ENCODE measurements at places on chromosomes 12 and 14. TPM values are rescaled to one million over a fixed set of nuclear protein-coding genes. Genes with fewer than 3 reads are reported as not detected.

ESR2 gene
- 1.00 TPM for total RNA-seq

TAS2R30 gene
- total RNA-seq, result 6.7 TPM

SLC6A15 gene
- total RNA-seq, result 2.5 TPM

LMNTD1 gene
- not detected for total RNA-seq

LYZ gene
- 282 TPM for total RNA-seq

LRTM2 gene
- not detected for total RNA-seq

SPTB gene
- total RNA-seq, result 1.1 TPM

DNA sequence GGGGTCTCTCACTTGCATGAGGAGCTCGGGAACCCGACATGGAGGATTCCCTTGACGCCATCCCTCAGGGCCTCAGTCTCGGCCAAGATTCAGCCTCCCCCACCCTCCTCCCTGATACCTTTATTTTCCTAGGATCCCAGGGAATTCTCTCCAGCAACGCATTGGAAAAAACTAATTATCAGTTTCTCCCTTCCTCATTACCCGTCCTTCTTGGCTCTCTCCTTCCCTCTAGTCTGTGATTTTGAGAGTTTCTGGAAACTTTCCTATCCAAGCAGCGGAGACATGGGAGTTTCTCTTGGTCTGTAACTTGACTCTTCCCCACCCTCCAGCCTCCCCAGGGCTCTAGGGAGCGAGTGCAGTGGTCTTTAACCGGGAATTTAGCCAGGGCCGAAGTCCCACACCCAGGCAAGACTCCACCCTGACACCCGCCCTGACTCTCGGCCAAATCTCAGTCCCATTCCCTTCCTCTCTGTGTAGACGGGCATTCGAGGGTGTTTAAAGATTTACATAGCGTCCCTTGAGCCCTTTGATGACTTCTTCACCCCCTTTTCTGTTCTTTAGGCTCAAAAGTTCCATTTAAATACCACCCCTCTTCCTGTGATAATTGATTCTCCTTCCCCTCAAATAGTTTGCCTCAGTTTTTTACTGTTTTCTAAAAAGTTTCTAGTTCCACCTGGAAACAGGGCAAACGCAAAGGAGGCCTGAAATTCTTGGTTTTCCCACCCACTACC lies 6.7 kb downstream of the HOXC5 start:
- H3K4me1 ChIP-seq, result peaks cover 8% of the 10 kb centered on the region
- peaks cover 81% of the 10 kb centered on the region for H3K27me3 ChIP-seq
- no peaks in the 10 kb centered on the region for H3K36me3 ChIP-seq

DNA sequence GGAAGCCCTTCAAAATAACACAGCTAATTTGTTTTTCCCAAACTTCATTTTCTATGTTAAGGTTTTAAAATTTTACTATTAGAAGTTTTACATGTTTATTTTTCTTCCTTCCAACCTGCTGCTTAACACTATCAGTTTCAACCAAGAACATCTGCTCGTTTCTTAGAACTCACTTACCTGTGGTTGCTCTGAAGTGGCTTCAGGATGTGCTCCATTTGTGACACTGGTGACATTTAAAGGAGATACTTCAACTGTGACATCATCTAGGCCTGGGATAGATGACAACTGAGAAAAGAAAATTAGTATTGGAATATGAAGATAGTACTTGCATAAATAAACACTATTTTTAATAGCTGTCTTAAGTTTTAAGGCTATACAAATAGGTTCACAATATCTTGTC lies 17.9 kb downstream of the WASHC3 start:
- H3K36me3 ChIP-seq, result no peaks in the 10 kb centered on the region
- no peak overlapping the region for H3K27ac ChIP-seq
- no peaks in the 10 kb centered on the region for H3K4me1 ChIP-seq
- no peaks in the 10 kb centered on the region for H3K27me3 ChIP-seq
- no peak overlapping the region for H3K4me3 ChIP-seq

DNA sequence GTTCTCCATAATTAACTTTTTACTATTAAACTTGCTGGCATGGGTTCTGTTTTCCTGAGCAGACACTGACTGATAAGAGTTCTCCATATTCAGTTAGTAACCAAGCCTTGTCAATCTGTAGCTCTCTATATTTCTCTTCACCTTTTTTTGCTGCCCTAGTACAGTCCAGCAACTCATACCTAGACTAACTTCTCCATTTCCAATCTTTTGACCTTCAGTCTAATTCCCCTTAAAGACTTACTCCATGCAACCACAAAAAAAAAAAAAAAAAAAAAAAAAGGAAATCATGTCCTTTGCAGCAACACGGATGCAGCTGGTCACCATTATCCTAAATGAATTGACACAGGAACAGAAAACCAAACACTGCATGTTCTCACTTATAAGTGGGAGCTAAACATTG lies 125.7 kb upstream of the KRAS start:
- H3K4me1 ChIP-seq, result no peaks in the 10 kb centered on the region
- H3K27ac ChIP-seq, result no peak overlapping the region
- no peaks in the 10 kb centered on the region for H3K27me3 ChIP-seq
- H3K36me3 ChIP-seq, result no peaks in the 10 kb centered on the region
- no peak for DNase-seq

GRCh38 chr12:89991807-89992590 lies 283.4 kb upstream of the ATP2B1 start:
- H3K4me3 ChIP-seq, result no peak overlapping the region
- H3K4me1 ChIP-seq, result peaks cover 8% of the 10 kb centered on the region
- no peaks in the 10 kb centered on the region for H3K27me3 ChIP-seq
- DNase-seq, result no peak

DNA sequence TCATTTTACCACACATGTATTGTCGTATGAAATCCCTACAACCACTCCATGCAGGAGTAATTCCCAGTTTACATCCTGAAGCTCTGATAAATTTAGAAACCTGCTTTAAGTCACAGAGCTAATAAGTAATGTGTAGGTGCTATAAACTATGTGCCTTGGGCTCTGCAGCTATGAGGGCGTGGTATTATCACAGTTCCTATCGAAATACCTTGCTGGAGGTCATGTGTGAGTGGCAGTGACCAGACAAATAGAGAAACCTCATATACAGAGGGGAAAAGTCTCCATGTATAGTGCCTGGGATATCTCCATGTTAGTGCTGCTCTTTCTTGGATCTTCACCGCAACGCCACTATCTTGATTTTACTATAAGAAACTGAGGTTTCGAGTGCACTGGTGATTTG lies 883 bp upstream of the TBC1D15 start:
- DNase-seq, result no peak
- H3K27me3 ChIP-seq, result no peaks in the 10 kb centered on the region
- no peak overlapping the region for H3K4me3 ChIP-seq
- H3K4me1 ChIP-seq, result peaks cover 9% of the 10 kb centered on the region
- peak overlapping the region; percentile 98 for H3K27ac ChIP-seq

DNA sequence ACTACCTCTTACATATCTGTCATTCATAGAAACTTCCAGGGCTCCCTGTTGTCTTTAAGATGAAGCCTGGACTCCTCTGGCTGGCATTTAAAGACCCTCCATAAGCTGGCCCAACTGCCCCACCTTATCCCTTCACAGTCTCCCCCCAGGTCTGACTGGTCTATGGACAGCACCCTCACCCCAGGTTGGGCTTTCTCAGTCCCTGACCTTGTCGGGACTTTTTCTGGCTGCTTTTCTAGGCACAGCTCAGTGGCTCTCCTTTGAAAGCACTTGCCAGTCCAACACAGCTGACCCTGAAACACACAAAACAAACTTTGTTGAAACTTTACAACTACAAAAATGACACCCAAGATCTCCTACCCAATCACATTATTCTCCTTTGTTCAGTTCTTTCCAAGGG lies 13.9 kb upstream of the MYH7 start:
- H3K4me3 ChIP-seq, result no peak overlapping the region
- H3K27ac ChIP-seq, result no peak overlapping the region
- no peak for DNase-seq
- peaks cover 20% of the 10 kb centered on the region for H3K4me1 ChIP-seq
- no peaks in the 10 kb centered on the region for H3K36me3 ChIP-seq
- no peaks in the 10 kb centered on the region for H3K27me3 ChIP-seq

DNA sequence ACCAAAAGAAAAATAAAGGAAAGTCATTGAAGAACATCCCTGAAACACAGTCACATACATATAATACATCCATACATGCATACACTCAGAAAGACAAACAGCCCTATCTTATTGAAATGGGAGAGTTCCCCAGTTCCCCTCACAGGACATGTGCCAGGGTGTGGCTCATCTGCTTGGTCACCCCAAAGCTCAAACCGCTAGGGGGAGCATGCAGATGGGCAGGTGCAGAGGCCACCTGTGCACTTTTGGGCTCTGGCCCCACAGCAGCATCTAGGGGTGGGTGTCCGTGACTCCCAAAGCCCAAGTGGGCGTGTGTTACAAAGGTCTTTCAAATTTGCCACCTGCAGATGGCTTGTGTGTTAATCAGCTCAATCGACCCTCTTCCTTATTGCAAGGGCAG lies 75.2 kb downstream of the CMAS start:
- no peak overlapping the region for H3K27ac ChIP-seq
- peaks cover 3% of the 10 kb centered on the region for H3K27me3 ChIP-seq
- H3K36me3 ChIP-seq, result no peaks in the 10 kb centered on the region

DNA sequence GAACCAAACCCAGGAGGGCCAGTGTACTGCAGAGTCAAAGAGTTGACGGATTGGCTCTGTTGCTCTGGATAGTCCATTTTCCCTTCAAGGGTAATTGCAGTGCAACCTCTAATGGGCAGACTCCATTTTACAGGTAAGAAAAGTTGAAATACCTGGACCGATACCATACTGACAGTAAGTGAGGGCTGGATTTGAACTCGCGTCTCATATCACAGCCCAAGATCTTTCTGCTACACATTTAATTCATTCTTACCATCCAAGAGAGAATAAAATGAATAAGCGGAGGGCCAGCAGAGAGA lies 356 bp upstream of the ZC3H14 start:
- H3K4me1 ChIP-seq, result peaks cover 13% of the 10 kb centered on the region
- H3K27ac ChIP-seq, result no peak overlapping the region
- no peaks in the 10 kb centered on the region for H3K36me3 ChIP-seq
- no peak for DNase-seq
- peak overlapping the region; percentile 82 for H3K4me3 ChIP-seq
- no peaks in the 10 kb centered on the region for H3K27me3 ChIP-seq

DNA sequence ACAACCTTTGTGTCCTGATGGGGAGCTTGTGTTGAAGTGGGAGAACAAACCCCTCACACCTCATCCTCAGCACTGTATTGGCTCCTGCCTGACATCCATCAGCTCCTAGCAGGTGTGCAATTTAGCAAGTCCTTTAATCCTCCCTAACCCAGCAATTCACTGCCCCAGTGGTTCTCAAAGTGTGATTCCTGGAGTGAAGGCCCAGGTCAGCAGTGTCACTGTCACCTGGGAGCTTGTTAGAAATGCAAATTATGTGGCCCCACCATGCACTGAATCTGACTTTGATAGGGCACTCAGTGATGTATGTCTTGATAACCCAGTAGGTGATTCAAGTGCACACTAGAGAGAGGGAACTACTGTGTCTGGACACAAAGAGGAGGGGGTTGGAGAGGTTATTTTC lies 133.6 kb downstream of the FGD4 start:
- peak overlapping the region; percentile 51 for H3K27ac ChIP-seq
- no peaks in the 10 kb centered on the region for H3K27me3 ChIP-seq
- H3K4me1 ChIP-seq, result peaks cover 23% of the 10 kb centered on the region
- H3K4me3 ChIP-seq, result no peak overlapping the region
- no peaks in the 10 kb centered on the region for H3K36me3 ChIP-seq

DNA sequence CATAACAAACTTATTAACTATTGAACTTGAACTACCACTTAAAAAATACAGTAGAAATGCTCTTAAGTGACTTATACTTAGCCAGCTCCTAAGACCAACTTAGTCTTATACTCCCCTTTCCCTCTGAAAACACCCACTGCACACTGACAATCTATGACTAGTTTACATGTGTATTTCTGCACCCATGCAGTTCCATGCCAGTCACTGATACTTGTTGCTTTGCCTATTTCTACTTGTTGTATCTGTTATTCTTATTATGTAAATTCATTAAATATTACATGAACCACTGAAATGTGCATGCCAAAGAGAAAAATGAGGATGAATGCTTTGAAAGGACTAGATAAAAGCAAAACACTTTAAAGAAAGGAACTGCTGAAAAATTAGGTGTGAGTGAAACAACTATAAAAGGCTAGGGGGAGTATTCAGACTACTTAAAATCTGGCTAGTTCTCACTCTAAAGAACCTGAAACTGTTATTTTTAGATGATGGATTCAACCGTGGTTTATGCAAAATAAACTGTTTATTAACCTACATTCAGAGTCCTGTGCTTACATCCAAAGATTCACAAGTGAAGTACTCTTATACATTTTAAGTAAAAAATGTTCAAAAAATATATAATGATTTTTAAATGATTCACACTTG lies 74.7 kb downstream of the RPS6KA5 start:
- H3K36me3 ChIP-seq, result no peaks in the 10 kb centered on the region
- H3K27ac ChIP-seq, result no peak overlapping the region

DNA sequence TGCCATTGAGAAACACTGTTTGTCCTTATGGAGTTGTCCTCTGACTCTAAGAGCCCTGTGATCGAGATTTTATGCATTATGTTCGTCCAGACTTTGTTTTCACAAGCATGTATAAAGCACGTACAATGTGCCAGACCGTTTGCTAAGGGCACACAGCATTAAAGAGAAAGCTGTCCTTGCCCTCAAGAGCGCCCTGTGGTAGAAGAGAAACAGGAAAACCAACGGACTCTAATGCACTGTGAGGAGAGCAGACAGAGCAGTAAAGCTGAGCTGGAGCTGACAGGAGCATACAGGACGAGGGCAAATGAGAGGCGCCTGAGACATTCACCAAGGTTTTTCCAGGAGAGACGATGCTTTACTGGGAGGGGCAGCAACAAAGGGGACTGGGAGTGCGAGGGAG lies 66.2 kb upstream of the OVCH1 start:
- H3K4me3 ChIP-seq, result no peak overlapping the region
- no peaks in the 10 kb centered on the region for H3K4me1 ChIP-seq
- no peak for DNase-seq
- no peaks in the 10 kb centered on the region for H3K36me3 ChIP-seq
- no peak overlapping the region for H3K27ac ChIP-seq

- H3K4me3 ChIP-seq, result no peak overlapping the region
- peak; percentile 49 for DNase-seq
- peaks cover 16% of the 10 kb centered on the region for H3K4me1 ChIP-seq
- H3K36me3 ChIP-seq, result no peaks in the 10 kb centered on the region
These were observed 9.2 kb upstream of the RILPL2 start for GRCh38 chr12:123445388-123446332.

GRCh38 chr14:20417250-20418186 lies 4.2 kb upstream of the TEP1 start:
- H3K27ac ChIP-seq, result peak overlapping the region; percentile 84
- peaks cover 17% of the 10 kb centered on the region for H3K4me1 ChIP-seq
- H3K4me3 ChIP-seq, result no peak overlapping the region
- no peak for DNase-seq
- no peaks in the 10 kb centered on the region for H3K36me3 ChIP-seq
